HuH-7.5 (cell line): ENCODE measurements at places on chromosomes 12 and 14.

DNA sequence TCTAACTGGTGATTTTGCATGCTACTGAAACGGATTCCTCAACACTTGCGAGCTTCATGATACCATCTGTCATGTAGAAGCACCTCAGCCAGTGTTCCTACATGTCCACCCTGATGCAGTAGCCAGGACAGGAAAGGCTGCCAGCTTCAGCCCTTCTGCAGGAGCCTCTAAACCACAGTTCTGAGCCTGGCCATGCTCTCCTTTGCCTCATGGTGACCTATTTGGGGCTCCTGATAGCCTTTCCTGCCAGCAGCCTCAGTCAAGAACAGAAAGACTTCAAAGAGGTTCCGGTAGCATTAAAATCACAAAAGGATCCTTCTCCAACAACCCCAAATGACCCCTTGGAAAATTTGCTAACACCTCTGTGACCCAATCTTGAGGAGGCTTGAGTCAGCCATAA lies 96.0 kb downstream of the CNTN1 start:
- DNase-seq, result no peak

GRCh38 chr12:122473543-122474323 lies 27.0 kb downstream of the ZCCHC8 start:
- DNase-seq, result no peak

GRCh38 chr14:34113005-34113511 lies 162.2 kb upstream of the EGLN3 start:
- DNase-seq, result no peak

DNA sequence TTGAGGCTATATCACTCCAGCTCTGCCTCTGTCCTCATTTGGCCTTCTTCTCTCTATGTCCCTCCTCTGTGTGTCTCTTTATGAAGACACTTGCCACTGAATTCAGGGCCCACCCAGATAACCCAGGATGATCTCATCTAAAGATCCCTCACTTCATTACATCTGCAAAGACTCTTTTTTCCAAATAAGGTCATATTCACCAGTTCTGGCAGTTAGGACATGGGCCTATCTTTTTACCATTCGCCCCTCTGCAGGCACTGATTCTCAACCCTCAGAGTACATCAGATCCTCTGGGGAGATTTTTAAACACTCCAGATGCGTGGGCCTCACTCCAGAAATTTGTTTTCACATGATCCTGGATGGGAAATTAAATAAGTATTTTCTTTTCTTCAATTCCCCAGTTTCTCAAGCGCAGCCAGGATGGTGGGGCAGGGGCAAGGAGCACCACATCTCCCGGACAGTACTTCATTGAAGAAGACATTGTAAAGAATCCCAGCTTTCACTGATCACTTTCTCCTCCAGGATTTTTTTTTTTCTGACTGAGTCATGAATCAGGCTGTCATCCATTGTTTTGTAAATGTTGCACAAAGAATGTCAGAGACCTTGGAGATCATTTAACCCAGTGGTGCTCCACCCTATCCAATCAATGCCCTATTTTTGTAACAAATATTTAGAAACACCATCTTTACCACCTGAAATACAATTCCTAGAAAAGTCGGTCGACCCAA lies 27.4 kb downstream of the CRACR2A start:
- DNase-seq, result no peak

DNA sequence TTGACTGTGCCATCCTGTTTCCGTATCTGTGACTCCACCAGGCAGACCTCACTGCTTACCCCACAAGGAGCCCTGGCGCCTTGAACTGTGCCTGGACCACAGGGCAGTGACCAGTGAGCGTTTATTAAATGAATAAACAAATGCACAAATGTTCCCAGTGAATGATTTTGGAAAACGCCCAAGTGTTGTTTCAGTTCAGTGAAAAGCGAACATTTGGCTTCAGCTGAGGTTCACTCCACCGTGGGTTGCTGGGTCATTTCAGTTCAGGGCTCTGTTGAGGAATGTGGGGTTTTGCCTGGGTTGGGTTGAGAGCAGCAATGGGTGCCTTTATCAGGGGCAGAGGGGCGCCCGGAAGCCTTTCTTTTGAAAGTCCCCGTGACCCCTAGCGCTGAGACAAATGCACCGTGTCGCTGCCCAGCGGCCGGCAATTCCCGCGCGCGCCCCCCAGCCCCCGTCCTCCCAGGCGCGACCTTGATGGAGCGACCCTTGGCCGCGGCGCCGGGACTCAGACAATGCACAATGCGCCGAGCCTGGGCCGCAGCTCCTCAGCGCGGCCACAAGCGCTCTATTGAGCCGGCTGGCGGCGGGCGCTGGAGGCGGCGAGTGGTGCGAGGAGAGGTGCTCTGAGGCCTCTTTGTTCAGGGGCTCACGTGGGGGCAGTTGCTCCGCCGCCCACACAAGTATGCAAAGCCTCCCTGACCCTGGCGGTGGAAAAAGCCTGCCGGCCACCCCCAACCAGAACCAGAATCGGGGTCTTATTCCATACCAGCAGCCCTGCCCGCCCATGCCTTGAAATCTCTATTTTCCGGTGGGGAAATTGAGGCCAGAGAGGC lies 40.5 kb upstream of the CLMN start:
- no peak for DNase-seq

- DNase-seq, result no peak
Observed at GRCh38 chr12:51527966-51528365, 63.1 kb upstream of the SCN8A start.
